ENCODE measurements at places on chromosomes 5 and 9. TPM values are rescaled to one million over a fixed set of nuclear protein-coding genes. Genes with fewer than 3 reads are reported as not detected.

- DNase-seq: no peak
Measured at GRCh38 chr9:71090896-71091295, 30.5 kb downstream of the TRPM3 start.

DNA sequence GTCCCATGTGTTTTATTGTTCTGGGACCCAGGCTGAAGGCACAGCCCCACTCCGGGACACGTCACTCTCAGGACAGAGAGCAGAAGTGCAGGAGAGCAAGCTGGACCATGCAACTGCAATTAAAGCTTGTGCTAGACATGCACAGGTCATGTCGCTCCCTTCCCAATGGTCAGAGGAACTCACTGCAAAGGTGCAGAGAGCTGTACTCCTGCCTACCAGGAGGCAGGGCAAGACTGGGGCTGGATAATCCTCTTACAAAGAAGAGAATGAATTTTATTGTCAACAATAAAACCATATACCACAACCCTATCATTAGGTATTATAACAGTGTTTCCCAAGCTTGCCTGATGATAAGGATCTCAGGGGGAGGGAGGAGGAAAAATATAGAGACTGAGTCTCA lies 74.0 kb upstream of the NEK6 start:
- DNase-seq: no peak

GRCh38 chr5:148746826-148747535 lies 79.4 kb upstream of the ADRB2 start:
- DNase-seq: no peak

TLR4 gene
- total RNA-seq: 8.5 TPM

FGD3 gene
- 9.2 TPM for total RNA-seq

LPAR1 gene
- 29.6 TPM for total RNA-seq

- no peak for DNase-seq
Measured at GRCh38 chr5:146789712-146790653, 88.6 kb downstream of the PPP2R2B start.

CAST gene
- total RNA-seq: 391 TPM

GRCh38 chr5:27821681-27822080 lies 783.3 kb upstream of the CDH9 start:
- DNase-seq: no peak

ZDHHC21 gene
- 9.6 TPM for total RNA-seq

NIPAL4 gene
- 111 TPM for total RNA-seq

DNA sequence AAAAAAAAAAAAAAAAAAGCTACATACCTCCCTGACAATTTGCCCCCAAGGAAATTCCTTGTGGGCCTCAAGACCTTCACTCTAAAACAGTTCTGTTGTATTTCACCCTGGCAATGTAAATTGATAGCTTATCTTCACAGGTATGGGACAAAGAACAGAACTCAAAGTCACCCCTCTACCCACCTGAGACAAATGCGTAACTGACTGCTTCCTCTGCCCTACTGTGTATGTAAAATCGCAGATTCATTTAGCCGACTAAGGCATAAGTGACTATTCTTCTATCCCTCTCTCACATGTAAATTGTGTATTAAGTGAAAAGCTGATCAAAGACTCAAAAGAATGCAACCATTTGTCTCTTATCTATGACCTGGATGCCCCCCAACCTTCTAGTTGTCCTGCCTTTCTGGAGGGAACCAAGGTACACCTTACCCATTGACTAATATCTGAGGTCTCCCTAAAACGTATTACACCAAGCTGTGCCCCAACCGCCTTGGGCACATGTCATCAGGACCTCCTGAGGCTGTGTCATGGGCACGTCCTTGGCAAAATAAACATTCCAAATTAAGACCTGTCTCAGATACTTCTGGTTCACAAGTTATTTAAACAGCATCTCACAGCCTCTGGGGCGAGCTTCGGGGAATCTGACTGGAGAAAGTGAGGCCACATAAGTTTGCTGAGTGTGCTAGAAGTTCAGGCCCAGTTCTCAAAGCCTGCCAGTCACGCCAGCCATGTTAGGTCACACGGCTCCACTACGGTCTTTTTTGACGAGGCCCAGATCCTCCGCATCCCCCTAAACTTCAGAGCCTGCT lies 954 bp downstream of the TBCA start:
- DNase-seq: no peak

DNA sequence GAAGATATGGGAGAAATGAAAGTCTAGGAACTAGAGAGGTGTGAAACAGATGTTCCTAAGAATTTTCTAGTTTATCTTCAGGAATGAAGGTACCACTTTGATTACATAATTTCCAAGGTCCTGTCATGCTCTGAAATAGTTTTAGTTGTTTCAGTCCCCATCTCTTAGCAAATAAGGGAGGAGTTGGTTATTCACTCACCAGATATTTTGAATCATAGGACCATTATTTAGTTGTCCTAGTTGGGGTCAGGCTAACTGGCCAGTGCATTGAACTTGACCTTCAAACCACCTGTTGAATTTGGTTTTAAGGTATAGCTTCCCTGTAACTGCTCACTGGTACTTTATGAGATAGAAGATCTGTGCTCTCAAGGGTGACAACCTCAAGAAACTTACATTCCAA lies 53.9 kb upstream of the TNFAIP8 start:
- DNase-seq: no peak

PCDHA2 gene
- total RNA-seq: not detected

- no peak for DNase-seq
Measured at GRCh38 chr9:122551371-122551770, 1.5 kb upstream of the OR1N2 start.

GRCh38 chr9:27722866-27723265 lies 149.6 kb upstream of the C9orf72 start:
- no peak for DNase-seq

- no peak for DNase-seq
Measured at GRCh38 chr5:103298607-103299188, 40.1 kb downstream of the MACIR start.

DNA sequence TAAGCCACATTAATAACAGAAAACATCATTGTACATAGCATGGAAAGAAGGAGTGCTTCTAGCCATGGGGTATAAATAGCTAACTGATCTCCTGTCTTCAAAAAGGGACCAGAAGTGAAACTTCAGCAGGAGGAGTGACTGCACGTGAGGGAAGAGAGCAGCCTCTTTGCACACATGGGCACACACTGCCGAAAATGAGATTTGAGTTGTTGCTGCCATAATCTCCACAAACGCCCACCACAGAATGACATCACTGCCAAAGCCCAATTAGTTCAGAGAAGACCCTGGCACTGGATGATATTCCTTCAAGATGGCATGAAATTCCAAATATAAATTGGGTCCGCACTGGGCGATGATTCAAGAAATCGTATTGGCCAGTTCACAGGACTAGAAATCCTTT lies 238.9 kb upstream of the NR4A3 start:
- no peak for DNase-seq

- DNase-seq: no peak
Measured at GRCh38 chr5:38745836-38746732, 99.7 kb upstream of the OSMR start.

GRCh38 chr5:77316871-77317661 lies 106.6 kb downstream of the PDE8B start:
- DNase-seq: no peak

KIF4B gene
- total RNA-seq: not detected

ADRA1B gene
- total RNA-seq: not detected

TMC1 gene
- total RNA-seq: not detected

Measured in suprapubic skin (tissue), 4 donors.